ENCODE measurements at places on chromosomes 3 and 15. TPM values are rescaled to one million over a fixed set of nuclear protein-coding genes. Genes with fewer than 3 reads are reported as not detected.
A peak's percentile ranks its signal among the peaks of the same experiment; 100 is the strongest.

GRCh38 chr3:149959443-149959842 is 11.3 kb downstream of the PFN2 start:
- no peak for DNase-seq

GRCh38 chr15:76274821-76275220 is 36.4 kb downstream of the ETFA start:
- DNase-seq, result no peak

Gene PRRT3
- total RNA-seq, result 3.4 TPM

DNA sequence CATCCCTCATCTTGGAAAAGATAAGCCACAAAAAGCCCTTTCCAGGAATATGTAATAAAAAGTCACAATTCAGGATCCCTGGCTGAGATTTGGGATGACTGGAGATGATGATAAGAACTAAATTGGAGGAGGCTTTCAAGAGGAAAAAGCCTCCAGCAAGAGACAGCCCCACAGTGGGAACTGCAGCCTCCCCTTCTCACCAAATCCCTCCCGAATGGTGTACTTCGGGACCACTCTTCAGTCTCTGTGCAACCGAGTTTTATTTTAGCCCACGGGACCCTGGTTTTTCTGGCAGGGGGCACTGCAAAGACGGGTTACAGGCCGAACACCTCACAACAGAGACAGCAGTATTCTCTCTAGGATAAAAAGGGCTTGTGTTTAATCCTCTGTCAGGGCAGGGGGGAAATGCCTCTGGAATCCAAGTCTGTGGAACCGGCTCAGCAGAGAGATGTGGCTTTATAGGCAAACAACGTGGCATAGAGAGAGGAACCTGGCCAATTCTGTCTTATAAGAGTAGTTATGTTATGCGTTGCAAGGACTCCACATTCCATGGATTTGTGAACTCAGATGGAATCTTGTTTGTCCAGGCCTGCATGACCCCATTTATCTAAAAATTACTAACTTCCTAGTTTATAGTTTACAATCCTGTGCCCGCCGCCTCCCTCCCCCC is 1.2 kb upstream of the LMCD1 start:
- DNase-seq, result no peak

DNA sequence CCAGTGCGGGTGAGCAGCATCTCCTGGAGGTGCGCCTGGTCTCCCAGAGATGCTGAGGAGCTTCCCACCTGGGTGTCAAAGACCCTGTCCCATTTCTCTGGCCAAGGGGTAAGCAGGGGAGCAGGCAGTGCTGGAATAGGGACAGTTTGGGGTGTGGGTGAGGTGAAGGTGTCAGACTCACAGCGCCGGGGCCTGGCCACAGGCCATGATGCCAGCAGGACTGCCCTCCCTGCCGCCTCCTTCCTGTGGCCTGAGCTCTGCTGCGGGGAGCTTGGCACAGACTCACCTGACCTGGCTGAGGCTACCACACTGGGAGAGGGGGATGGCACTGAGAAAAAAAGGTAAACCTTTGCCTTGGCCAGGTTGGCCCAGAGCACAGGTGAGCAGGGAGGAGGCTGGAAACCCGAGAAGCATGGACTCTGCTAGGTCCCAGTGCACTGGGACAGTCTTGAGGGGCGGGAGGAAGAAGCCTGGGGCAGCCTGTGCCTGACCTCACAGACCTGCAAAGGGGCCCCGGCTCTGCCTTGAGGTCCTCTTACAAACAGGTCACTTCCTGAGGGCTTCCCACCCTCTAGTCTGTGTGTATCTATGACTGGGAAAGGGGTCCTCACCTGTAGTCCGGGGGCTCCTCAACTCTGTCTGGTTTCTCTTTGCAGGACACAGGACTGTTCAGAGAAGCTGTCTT is 28.2 kb downstream of the GRAMD2A start:
- no peak for DNase-seq

GRCh38 chr3:129688271-129688895 is 81.9 kb upstream of the PLXND1 start:
- DNase-seq, result no peak

- no peak for DNase-seq
These were observed 60.9 kb upstream of the PYGO1 start for GRCh38 chr15:55649058-55649423.

DNA sequence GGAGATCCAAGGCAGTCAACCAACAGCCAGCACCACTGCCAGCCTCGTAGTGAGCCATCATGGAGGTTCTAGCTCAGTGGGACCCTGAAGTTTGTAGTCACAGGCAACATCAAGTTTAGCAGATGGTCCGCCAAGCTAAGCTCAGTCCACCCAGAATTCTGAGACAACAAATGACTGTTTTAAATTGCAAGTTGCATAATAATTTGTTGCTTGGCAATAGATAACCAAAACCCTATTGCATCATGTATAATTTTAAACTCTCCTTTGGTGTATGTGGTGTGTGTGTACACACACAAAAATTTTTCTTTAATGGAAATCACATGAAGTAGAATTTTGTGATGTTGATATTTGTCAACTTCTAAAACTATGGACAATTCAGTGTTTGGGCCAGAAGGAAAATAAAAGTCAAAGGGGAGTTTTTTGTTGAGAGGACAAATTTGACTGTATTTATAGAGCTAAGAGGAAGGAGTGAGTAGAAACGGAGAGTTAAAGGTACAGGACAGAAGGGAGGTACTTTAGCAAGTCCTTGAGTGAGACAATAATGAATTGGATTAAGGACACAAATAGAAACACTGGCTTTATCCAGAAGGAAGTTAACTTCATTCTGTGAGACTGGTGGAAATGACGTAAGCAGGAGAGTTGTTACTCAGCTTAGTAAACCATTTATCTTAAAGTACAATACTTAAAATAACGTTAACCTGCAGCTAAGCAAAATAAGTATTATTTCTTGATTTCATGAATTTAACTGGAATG is 83.6 kb downstream of the NCEH1 start:
- DNase-seq, result no peak

Gene SERPINI2
- 0.12 TPM for total RNA-seq

Gene BDH1
- total RNA-seq, result 4.9 TPM

- DNase-seq, result peak; percentile 68
These were observed 103.3 kb downstream of the SNRK start for GRCh38 chr3:43389388-43390254.

DNA sequence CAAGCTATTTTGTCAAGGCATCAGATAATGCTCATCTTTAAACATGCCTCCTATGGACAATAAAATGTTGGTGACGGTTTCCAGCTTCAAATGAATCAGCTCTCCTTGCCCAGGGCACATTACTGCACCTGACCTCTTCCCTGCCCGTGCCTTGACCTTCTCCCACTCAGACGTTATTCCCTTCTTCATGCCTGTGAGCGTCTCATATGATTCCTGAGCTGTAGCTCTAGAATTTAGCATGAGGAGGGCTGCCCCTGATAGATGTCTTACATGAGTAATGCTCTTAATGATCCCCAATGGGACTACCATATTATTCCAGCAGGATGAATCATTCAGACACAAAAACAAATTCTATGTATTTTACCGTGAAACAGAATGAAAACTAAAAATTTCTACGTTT is 762.7 kb downstream of the ROBO1 start:
- no peak for DNase-seq

DNA sequence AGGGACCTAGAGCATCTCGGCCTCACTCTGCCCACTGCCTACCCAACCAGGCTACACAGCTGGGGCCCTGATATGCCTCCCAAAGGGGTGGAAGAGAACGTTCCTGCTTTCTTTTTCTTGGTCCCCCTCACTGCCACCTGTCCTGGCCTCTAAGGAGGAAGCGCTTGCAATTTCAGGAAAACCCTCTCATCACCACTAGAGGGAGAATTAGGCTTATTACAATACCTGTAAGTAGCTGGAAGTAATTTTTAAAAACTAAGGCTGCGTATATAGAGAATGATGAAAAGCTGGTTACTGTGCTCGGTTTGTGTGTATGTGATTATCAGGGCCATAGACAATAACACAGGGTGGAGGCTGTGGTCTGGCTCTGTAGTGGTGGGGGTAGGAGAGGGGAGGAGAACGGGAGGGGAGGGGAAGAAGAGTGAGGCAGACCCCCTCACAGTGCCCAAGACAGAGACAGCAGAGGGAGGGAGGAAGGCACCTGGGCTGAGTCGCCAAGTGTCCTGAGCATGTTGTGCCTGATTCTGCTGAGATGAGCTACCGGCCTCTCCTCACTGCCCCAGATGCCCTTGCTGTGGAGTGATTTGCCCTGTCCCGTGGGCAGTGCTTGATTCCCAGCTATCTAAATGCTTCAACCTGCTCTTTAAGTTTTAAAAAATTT is 3.3 kb downstream of the GABRG3 start:
- DNase-seq, result peak; percentile 10

GRCh38 chr15:100276506-100276905 is 65.3 kb downstream of the ADAMTS17 start:
- DNase-seq, result no peak

GRCh38 chr3:30475038-30475808 is 131.2 kb upstream of the TGFBR2 start:
- no peak for DNase-seq

Gene DPPA2
- total RNA-seq, result not detected

Gene MST1R
- total RNA-seq, result 0.21 TPM

GRCh38 chr15:78618064-78618463 is 2.7 kb downstream of the CHRNA3 start:
- no peak for DNase-seq

Gene SLC51B
- total RNA-seq, result not detected

GRCh38 chr3:56720849-56721248 is 37.8 kb upstream of the TASOR start:
- no peak for DNase-seq

Gene GPR15
- not detected for total RNA-seq

DNA sequence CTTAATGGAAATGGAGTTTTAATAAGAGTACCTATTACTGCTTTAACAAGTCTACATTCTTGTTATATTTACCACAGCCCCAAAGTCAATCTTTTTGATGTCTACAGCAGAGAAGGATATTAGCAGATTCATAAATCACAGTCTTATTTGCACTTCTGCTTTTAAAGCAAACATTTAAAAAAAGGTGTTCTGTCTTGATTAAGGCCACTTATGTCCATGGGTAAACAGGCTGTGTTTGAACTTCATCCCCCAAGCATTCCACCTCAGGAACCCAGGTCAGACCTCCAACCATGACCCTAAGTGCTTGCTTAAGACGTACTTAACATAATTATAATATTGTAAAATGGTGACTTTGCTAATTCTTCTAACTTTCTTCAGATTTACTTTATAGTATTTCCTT is 113.4 kb downstream of the CMSS1 start:
- no peak for DNase-seq

DNA sequence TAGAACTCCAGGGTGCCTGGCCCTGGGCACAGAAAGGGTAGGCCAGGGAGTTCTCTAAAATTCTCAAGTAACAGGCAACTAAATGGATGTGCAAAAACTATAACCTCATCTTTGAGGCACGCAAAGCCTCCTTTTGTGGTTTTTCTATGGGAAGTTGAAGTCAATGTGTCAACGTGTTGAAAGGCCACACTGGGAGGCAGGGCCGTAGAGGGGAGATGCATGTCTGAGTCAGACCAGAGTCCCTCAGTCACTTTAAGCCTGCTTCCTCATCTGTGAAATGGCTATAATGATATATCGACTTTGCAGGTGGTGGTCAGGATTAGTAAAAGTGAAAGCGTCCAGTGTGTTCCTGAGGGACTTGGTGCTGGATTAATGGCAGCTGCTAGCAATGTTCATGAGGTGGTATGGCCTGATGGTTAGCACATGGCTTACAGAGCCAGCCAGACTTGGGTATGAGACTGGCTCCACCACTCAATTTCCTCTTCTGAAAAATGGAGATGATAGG is 17.0 kb downstream of the TGM5 start:
- DNase-seq, result peak; percentile 78

- DNase-seq, result no peak
These were observed 35.0 kb downstream of the KAT2B start for GRCh38 chr3:20075197-20075596.

DNA sequence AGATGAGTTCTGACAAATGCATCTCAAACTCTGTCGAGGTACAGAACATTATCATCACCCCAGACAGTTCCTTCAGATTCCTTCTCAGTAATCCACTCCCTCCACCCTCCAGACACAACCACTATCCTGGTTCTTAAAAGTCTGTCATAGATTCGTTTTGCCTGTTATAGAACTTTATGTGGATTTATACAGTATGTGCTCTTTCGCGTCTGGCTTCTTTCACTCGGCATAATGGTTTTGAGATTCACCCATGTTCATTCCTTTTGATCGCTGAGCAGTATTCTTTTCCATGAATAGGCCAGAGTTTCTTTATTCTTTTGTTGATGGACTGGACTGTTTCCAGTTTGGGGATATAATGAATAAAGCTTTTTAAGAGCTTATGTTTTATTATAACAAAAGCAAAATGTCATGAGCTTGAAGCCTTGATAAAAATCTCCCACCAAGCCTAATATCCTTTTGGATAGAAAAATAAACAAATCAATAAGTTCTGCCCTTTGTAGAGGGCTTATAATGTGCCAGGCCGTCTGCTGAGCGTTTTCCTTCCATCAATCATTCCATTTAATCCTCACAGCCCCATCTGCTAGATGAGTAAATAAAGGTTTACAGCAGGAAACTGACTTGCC is 21.3 kb upstream of the RFTN1 start:
- no peak for DNase-seq

Gene CHL1
- total RNA-seq, result 14.3 TPM

- DNase-seq, result peak; percentile 53
These were observed 422.7 kb upstream of the TPRG1 start for GRCh38 chr3:188749010-188749617.

DNA sequence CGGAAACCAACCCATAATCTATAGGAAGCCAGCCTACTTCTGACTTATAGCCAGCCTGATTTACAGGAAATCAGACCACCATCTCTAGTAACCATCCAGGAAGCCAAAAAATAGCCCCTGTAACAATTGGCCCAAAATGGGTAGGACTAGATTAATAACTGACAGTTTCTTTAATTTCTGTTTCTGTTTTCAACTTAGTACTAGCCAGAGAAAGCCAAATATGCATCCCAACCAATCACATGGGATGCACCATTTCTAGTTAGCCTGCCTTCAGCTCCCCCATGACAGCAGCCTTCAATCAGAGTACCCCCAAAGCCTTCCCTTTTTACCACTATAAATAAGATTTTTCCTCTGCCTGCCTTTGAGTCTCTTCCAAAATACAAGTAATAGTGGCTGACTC is 239.1 kb upstream of the GADL1 start:
- DNase-seq, result no peak

Gene SERINC4
- not detected for total RNA-seq

DNA sequence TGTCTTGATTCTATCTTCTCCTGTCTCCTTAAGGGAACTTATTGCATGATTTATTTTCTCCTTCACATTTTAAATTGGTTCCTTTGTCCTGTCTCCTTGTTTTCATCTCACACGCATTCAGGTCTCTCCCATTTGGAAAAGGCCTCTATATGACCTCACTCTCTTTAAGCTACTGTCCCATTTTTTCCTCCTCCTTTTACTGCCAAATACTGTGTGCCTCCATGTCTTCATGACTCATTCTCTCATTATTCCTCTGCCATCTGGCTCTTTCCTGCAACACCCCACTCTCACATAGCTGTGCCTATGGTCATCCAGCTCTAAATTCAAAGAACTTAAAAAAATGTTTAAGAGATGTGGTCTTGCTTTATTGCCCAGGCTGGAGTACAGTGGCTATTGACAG is 48.0 kb downstream of the TYRO3 start:
- peak; percentile 51 for DNase-seq

GRCh38 chr3:9147215-9147895 is 102.1 kb downstream of the SRGAP3 start:
- no peak for DNase-seq

GRCh38 chr3:171443211-171443957 is 16.8 kb downstream of the TNIK start:
- no peak for DNase-seq

Gene COL6A5
- not detected for total RNA-seq

GRCh38 chr3:126691765-126692164 is 12.3 kb upstream of the CHCHD6 start:
- no peak for DNase-seq
